Right lung (tissue), 10 donors: ENCODE measurements at places on chromosomes 3 and 15.

DNA sequence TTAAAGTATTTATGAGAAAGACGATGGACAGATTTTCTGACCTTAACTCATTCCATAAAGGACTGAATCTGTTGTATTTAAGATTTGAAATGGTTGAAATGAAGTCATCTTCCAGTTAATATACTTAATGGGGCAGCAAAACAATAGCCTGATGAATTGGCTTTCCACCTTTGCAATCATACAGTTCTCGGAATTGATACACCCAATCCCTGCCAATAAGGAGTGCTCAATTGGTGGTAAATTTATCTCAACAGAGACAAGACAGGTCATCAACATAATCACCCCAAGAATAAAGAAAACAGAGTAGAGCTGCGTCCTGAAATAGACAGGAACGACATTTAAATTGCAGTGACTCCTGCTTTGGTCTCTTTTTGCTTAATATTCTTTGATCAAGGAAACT is 11.2 kb downstream of the ANXA2 start:
- DNase-seq, result no peak

DNA sequence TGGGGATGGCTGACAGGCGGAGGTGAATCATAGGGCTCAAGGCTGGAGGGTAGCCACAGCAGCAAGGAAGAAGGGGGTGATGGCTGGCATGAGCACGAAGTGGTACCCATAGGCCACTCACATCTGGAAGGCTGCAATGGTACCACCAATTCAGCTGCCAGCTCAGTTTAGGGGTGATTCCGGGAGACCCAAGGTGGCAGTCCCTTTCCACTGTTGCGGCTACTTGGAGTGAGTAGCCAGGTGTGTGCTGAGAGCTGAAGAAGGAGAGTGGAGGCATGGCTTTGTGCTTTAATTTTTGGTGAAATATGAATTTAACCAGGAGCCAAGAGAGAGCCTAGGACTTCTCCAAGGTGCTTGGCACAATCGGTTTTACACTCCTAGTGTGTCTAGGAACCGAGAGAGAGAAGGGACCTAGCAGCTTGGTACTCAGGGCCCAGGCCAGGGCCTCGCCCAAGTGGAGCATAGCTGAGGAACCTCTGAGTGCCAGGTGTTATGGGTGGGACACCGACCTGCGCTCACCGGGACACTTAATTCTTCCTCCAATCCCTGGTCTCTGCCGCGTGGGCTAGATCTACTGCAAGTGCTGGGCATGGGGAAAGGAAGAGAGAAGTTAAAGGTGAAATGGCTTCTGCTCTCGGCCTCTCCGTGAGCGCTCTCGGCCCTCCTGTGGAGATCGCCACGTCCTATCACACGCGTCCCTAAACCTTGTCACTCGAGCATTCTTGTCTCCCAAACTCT is 32.2 kb upstream of the POLG start:
- no peak for DNase-seq

DNA sequence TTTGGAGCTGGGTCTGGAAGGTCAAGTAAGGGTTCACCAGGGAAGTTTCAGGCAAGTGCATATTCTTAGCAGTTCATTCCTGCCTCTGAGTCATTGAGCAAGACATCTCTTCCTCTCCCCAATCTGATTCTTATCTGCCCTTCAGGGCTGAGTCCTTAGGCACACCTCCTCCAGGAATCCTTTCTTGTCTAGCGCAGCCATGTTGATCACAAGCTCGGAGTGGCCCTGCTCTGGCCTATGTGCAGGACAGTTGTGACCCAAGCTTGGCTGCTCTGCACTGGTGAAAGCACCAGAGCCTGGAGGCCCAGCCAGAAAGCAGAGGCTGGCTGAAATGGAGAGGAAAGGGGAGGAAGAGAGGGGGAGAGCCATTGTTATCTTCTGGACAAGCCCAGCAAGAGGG is 30.9 kb upstream of the MRPS22 start:
- no peak for DNase-seq

DNA sequence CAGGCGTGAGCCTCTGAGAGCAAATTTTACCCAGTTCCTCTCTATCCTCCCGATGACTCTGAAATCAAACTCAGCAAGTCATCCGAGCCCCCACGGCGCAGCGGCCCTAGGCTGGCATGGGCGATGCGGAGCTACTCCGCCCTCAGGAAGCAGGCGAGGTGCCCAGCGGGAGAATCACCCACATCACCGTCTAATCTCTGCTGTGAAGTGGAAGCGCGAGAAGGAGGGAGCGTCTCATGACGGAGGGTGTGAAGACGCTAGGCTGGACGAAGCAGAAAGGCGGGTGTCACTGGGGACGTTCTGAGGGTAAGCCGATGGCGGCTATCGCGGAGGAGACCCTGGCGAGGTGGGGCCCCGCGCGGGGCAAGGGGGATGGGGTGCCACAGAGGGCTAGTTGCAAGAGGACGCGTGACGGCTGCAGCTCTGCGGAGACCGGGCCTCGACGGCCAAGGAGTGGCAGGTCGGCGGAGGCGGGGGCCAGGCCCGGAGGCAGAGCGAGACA is 9.1 kb upstream of the GNAI2 start:
- DNase-seq, result no peak

DNA sequence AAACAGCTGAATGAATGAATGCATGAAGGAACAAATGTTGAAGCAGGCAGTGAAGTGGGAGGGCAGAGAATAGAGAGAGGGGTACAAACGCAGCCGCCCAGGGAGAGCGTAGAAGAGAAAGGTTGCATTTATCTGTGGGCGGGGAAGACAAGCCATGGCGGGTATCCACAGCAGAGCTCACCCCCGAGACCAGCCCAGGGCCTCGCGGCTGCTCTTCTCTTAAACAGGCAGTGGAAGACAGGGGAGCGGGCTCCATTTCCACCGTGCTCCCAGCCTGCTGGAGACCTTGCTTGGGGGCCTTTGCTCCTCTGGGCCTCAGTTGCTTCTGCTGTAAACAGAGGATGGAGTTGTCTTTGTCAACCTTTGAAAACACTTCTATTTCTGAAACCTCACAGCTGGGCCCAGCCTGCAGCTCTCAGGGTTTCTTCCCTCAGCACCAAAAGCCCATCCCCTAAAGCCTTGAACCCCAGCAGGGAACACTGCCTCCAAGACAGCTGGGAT is 259.5 kb downstream of the UACA start:
- no peak for DNase-seq

- no peak for DNase-seq
These were observed 10.6 kb downstream of the CCR9 start for GRCh38 chr3:45896956-45897355.

GRCh38 chr3:131972091-131972490 is 62.7 kb downstream of the CPNE4 start:
- DNase-seq, result no peak

GRCh38 chr3:68703066-68703465 is 229.3 kb downstream of the TAFA4 start:
- no peak for DNase-seq

GRCh38 chr3:43171748-43172147 is 65.9 kb upstream of the POMGNT2 start:
- DNase-seq, result no peak

- no peak for DNase-seq
These were observed 78.7 kb downstream of the ADAMTS17 start for GRCh38 chr15:100263031-100263430.

GRCh38 chr3:110254591-110254990 is 817.0 kb upstream of the NECTIN3 start:
- no peak for DNase-seq

- DNase-seq, result no peak
These were observed 8.0 kb upstream of the OXTR start for GRCh38 chr3:8777201-8777977.

GRCh38 chr3:149234671-149235245 is 13.1 kb upstream of the CP start:
- DNase-seq, result no peak

- DNase-seq, result no peak
These were observed 68.4 kb upstream of the FRMD4B start for GRCh38 chr3:69454204-69454787.

GRCh38 chr3:82883072-82883471 is 1121.6 kb upstream of the GBE1 start:
- DNase-seq, result no peak

GRCh38 chr3:119937229-119937628 is 155.3 kb downstream of the NR1I2 start:
- no peak for DNase-seq

GRCh38 chr3:100263583-100263982 is 2.8 kb downstream of the TBC1D23 start:
- DNase-seq, result no peak

DNA sequence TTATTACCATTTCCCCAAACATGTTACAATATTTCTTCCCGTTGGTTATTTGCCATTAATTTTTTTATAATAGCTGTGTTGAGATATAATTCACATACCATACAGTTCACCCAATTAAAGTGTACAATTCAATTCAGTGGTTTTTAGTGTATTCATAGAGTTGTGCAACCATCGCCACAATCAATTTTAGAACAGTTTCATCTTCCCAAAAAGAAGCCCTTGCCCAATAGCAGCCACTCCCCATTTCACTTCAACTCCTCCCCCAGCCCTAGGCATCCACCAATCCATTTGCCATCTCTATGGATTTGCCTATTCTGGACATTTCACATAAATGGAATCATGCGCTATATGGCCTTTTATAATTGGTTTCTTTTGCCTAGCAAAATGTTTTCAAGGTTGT is 225.1 kb downstream of the EPHB1 start:
- DNase-seq, result no peak

GRCh38 chr3:30343861-30344260 is 262.5 kb upstream of the TGFBR2 start:
- DNase-seq, result no peak

DNA sequence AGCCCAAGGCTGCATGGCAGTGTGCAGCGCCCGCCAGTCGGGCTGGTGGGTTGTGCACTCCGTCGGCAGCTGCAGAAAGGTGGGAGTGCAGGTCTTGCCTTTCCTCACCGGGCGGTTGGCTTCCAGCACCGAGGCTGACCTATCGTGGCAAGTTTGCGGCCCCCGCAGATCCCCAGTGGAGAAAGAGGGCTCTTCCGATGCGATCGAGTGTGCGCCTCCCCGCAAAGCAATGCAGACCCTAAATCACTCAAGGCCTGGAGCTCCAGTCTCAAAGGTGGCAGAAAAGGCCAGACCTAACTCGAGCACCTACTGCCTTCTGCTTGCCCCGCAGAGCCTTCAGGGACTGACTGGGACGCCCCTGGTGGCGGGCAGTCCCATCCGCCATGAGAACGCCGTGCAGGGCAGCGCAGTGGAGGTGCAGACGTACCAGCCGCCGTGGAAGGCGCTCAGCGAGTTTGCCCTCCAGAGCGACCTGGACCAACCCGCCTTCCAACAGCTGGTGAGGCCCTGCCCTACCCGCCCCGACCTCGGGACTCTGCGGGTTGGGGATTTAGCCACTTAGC is 4.3 kb downstream of the ISL2 start:
- no peak for DNase-seq

DNA sequence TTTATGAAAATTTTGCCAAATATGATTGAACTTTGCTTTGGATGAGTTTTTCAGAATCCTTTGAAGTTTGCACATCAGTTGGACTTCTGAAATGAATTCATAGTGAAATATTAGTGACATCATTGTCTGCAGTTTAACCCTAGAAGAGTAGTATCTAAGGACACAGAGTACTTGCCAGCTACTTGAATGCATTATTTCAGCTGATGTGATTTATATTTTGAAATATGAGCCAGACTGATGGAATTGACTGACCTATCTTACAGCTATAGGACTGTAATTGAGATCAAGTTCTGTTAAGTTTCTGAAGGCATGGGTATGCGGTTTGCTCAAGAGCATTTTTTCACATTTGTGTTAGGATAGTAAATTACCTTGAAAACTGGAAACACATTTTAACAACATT is 51.2 kb downstream of the LYSMD4 start:
- no peak for DNase-seq

DNA sequence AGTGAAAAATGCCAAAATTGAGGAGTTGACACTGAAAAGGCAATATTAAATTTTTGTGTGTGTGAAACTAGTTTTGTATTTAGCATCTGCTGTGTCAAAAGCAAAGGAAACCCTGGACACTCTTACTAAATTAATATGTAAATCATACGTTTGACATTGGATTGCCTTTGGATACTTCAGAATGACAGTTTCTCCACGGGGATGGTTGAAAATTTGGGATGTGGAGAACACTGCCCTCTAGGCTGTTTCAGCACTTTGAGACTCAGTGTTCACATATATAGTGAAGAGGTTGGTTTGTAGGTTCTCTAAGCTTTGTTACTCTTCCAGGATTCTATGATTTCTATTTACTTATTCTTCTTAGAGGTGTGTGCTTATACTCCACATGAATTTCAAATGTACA is 3.0 kb downstream of the ROBO2 start:
- DNase-seq, result peak; percentile 15

DNA sequence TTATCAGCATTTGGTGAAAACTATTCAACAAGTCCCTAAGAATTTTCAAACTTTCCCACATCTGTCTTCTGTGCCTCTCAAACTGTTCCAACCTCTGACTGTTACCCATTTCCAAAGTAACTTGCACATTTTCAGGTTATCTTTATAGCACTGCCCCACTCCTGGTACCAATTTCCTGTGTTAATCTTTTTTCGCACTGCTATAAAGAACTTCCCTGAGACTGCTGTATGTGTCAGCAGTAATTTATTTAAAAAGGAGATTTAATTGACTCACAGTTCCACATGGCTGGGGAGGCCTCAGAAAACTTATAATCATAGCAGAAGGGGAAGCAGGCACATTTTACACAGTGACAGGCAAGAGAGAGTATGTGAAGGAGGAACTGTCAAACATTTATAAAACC is 310.9 kb upstream of the SLITRK3 start:
- no peak for DNase-seq

DNA sequence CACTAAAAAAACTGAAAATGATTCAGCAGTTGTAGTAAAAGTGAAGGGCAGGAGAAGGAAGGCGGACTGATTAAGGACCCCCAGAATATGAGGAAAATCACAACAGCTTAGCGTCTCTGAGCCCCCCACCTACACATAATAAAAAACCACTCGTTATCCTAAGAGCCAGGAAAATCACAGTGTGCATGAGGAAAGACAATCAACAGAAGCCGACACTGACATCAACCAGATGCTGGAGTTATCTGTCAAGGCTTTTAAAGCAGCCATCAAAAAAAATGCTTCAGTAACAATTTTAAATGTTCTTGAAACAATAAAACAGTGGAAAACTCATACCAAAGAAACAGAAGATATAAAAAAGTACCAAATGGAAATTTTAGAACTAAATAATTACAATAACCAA is 9.7 kb upstream of the CXCR6 start:
- peak; percentile 67 for DNase-seq

DNA sequence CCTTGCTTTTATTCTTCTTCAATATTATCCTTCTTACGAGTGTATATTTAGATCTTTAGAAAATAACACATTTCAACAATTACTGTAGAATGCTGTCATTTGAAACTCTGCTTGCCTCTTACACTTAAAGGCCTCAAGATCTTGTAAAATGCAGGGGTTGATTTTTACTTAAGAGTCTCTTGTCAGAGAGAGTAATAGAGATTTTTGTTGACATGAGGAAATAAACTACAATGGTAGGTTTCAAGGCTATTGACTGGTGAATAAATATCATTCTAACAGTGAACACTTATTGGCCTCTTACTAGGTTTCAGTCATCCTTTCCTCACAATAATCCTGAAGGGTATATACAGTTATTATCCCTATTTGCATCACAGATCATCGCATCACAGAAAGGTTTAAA is 344.6 kb downstream of the GBE1 start:
- DNase-seq, result no peak

GRCh38 chr3:184227481-184227935 is 1.9 kb upstream of the VWA5B2 start:
- DNase-seq, result no peak
